ENCODE measurements at places on chromosomes 11 and 22. TPM values are rescaled to one million over a fixed set of nuclear protein-coding genes. Genes with fewer than 3 reads are reported as not detected.
A peak's percentile ranks its signal among the peaks of the same experiment; 100 is the strongest.

- DNase-seq = no peak
Observed at GRCh38 chr11:124751391-124751740, 689 bp downstream of the VSIG2 start.

DNA sequence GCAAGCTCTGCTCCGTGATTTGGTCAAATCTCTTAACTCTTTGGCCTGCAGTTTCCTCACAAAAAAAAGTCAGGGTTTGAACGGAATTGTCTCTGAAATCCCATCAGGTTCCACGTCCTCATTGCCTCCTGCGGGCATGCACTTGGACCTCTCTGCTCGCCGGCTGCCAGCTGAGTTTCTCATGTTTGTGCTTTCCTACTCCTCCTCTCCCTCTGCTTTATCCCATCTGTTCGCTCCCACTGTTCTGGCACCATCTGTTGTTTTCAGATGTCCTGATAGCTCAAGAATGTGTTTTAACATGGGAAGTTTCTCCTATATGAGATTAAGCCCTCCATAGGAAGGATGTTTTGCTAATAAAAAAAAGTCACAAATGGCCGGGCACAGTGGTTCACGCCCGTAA lies 49.4 kb upstream of the ARHGAP42 start:
- no peak for DNase-seq

- no peak for DNase-seq
Observed at GRCh38 chr22:35133702-35134380, 67.9 kb downstream of the ISX start.

Gene TRPC6
- polyA plus RNA-seq = 0.61 TPM

- no peak for DNase-seq
Observed at GRCh38 chr11:76854709-76855108, 6.0 kb upstream of the ACER3 start.

- no peak for DNase-seq
Observed at GRCh38 chr22:47207387-47207786, 444.9 kb downstream of the TBC1D22A start.

DNA sequence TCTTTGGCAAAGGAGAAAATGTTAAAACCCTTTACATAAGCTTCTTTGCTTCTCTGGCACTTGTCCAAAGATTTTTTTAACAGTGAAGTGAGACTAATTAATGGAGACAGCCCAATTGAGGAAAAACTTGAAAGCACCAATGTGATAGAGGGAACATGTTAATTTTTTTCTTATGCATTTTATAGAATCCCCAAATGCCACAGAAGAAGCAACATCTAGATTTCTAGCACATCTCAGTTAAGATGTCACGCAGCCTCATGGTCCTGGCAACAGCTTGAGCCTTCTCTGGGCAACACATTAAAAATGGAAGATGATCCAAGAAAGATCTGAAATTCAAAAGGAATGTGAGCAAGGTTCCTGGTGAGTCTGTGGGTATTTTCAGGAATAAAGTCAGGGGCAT lies 48.5 kb downstream of the PACSIN2 start:
- no peak for DNase-seq

- no peak for DNase-seq
Observed at GRCh38 chr22:27073601-27074425, 416.4 kb downstream of the MIAT start.

GRCh38 chr22:44930016-44930710 lies 79.6 kb downstream of the PHF21B start:
- no peak for DNase-seq

GRCh38 chr11:34267013-34267412 lies 90.8 kb downstream of the ABTB2 start:
- peak; percentile 39 for DNase-seq

Gene OR52N4
- polyA plus RNA-seq = not detected

- no peak for DNase-seq
Observed at GRCh38 chr11:28476049-28476448, 367.9 kb downstream of the METTL15 start.

GRCh38 chr11:114586797-114587196 lies 8.8 kb downstream of the NXPE4 start:
- DNase-seq = no peak

- no peak for DNase-seq
Observed at GRCh38 chr22:39350757-39351688, 1.2 kb downstream of the SYNGR1 start.

Gene C11orf42
- not detected for polyA plus RNA-seq

- DNase-seq = no peak
Observed at GRCh38 chr11:9754010-9754471, 90.2 kb downstream of the SWAP70 start.

Gene P2RY6
- polyA plus RNA-seq = 8.9 TPM

- peak; percentile 32 for DNase-seq
Observed at GRCh38 chr11:45078236-45079074, 68.0 kb upstream of the PRDM11 start.

- DNase-seq = no peak
Observed at GRCh38 chr11:11540157-11540556, 81.6 kb downstream of the GALNT18 start.

GRCh38 chr11:34245041-34245440 lies 112.8 kb downstream of the ABTB2 start:
- no peak for DNase-seq

GRCh38 chr11:10969387-10969786 lies 111.5 kb upstream of the ZBED5 start:
- no peak for DNase-seq

DNA sequence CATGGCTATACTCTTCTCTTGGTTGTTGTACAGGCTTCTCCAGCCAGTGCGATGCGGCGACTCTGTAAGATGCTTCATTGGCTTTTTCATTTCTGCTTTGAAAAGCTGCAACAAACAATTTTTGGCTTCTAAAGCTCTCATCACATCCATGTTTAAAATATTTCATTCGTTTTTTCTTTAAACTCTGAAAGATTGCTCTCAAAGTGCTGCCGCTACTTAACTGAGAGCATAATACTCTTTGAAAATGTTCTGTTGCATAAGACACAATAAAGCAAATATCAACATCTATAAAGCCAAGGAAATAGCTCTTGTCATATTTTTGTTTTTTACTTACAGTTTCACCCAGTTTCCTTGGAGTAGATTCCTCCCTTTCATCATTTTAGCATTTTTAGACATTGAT lies 468.3 kb downstream of the TBC1D22A start:
- no peak for DNase-seq

DNA sequence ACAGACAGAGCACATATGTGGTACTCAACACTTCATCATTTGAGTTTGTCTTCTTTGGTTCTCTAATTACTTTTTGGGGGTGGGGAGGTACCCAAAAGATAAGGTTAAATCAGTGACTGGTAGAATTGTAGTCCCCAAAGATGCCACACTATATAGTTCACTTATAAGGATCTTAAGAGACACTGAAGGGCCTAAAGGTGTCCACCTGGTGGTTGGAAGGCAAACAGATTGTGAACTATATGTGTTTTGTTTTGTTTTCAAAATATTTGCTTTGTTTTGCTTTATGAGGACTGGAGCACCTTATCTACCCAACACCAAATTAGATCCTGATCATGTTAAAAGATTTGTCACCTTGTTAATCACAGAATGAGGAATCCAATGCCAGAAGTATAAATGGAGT lies 136.1 kb downstream of the DCDC1 start:
- DNase-seq = peak; percentile 11

Measured in hepatocyte (in vitro differentiated cells).